ENCODE measurements at places on chromosomes 3 and 15. TPM values are rescaled to one million over a fixed set of nuclear protein-coding genes. Genes with fewer than 3 reads are reported as not detected.

DNA sequence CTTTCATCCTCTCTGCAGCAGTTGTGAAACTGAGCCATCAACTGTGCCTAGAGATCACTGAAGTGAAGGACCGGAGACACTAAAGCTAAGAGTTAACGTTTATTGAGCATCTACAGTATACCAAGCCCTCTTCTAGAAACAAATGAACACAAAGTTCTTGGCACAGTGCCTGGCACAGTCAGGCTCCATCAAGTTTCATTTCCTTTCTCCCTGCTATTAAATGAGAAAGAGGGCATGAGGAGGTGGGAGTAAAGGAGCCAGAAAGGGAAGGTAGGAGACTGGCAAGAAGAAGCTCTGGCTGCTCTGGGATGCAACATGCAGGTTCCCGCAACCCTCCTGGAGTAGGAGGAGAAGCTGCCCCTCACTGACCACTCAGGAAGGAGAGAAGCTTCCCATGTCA lies 30.6 kb downstream of the CYP19A1 start:
- no peak for DNase-seq

DNA sequence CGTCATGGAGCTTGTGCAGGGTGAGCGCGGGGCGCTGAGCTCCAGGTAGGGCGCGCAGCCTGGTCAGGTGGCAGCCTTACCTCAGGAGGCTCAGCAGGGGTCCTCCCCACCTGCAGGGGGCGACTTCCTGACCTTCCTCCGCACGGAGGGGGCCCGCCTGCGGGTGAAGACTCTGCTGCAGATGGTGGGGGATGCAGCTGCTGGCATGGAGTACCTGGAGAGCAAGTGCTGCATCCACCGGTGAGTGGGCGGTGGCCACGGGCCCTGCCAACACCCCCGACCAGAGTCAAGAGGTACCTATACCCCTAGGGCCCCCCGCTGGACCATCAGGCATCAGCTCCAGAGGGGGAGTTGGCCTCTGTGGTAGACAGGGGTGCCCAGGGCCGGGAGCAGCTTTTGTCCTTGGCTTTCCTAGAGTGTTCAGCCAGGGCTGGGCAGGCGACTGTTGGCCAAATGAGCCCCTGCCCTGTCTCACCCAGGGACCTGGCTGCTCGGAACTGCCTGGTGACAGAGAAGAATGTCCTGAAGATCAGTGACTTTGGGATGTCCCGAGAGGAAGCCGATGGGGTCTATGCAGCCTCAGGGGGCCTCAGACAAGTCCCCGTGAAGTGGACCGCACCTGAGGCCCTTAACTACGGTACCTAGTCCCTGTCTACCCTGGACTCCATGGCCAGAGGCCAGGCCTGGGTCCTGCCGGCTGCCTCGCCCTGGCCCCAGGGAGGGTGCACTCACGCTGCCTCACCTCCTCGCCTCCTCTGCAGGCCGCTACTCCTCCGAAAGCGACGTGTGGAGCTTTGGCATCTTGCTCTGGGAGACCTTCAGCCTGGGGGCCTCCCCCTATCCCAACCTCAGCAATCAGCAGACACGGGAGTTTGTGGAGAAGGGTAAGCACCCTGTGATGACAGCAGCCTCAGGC lies 9.1 kb downstream of the FES start:
- no peak for DNase-seq

DNA sequence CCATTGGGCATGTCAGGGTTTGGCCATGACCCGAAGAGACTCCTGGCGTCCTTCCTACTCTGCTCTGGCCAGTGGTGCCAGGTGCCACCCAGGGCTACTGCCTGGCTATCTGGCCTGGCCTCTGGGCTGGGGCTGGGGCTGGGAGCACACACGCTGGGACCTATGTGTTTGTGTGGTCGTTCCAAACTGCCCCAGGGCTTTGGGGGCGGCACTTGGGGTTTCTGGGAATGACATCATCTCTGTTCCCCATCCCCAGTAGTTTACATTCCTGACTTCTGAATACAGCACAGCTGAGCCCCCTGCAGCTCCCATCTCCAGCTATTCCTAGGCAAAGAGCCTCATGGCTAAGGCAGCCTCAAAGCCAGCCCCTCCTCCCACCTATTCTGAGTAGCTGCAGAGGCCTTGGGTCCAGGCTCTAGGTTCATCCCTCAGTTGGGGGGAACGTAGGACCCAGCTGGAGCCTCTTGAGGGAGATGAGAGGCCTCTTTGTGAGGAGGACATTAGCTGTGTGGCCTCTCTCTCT lies 24.3 kb downstream of the PLEKHO2 start:
- no peak for DNase-seq

- no peak for DNase-seq
These were observed 318.4 kb upstream of the COL8A1 start for GRCh38 chr3:99319961-99320360.

DNA sequence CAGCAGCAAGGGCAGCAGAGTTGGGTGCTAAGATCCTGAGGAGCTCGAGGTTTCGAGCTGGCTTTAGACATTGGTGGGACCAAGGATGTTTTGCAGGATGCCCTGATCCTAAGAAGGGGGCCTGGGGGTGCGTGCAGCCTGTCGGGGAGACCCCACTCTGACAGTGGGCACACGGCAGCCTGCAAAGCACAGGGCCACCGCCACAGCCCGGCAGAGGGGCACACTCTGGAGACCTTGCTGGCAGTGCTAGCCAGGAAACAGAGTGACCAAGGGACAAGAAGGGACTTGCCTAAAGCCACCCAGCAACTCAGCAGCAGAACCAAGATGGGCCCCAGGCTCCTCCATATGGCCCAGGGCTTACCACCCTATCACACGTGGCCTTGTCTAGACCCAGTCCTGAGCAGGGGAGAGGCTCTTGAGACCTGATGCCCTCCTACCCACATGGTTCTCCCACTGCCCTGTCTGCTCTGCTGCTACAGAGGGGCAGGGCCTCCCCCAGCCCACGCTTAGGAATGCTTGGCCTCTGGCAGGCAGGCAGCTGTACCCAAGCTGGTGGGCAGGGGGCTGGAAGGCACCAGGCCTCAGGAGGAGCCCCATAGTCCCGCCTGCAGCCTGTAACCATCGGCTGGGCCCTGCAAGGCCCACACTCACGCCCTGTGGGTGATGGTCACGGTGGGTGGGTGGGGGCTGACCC lies 18.8 kb downstream of the SEC61A1 start:
- no peak for DNase-seq

DNA sequence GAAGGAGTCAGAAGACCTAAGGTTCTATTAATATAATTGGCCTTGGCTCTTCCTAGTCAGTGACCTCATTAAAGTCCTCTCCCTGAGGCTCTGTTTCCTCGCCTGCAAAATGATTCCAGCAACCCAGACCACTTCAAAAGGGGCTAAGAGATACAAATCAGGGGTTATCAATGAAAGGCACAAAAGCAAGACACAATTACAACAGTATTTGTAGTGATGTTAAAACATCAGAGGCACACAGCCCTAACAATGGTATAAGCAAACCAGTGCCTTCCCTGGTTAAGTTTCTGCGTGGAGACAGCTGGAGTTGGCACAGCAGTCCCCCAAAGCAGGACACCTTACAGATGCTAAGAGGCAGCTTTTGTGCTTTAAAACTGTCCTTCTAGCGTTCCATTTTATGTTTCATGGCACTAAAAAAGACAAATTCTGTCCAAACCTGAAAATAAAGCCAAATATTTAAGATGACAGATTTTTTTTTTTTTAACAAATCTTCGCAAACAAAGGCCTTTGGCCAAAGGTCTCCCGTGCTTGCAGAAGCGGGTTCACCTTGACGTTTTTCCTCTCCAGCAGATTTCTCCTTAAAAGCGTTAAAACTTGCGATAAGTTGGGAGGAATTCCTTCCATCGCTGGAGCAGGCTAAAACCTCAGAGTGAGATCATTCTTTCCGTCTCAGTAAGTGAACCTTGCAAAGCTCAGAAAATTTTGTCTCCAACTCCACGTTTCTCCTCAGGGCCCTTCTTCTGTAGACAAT lies 999 bp downstream of the ZNF280D start:
- DNase-seq: no peak

GRCh38 chr15:77036537-77037387 lies 34.1 kb downstream of the TSPAN3 start:
- peak; percentile 63 for DNase-seq

DNA sequence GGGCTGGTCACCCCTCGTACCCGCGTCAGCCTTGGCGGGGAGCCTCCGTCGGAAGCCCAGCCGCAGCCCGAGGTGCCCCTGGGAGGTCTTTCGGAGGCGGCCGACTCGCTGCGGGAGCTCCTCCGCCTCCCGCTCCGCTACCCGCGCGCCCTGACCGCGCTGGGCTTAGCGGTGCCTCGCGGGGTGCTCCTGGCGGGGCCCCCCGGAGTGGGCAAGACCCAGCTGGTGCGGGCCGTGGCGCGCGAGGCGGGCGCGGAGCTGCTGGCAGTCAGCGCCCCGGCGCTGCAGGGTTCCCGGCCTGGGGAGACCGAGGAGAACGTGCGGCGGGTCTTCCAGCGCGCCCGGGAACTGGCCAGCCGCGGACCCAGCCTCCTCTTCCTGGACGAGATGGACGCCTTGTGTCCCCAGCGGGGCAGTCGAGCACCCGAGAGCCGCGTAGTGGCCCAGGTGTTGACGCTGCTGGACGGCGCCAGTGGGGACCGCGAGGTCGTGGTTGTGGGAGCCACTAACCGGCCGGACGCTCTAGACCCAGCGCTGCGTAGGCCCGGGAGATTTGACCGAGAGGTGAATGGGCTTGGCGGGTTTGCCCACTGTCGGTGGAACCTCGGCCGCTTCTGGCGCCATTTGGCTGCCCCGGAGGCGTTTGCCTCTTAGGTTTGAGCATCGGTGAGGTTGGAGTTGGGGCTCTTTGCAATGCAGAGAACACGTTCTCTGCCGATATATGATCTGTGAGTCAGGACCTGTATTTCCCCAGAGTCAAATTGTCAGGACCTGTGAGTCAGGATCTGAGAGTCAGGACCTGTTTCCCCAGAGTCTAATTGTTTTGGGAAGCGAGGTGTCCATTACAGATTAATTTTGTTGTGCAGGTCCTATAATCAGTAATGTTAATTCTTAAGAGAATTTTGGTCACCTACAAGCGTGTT lies 24.9 kb upstream of the GATM start:
- peak; percentile 66 for DNase-seq

GRCh38 chr3:151166161-151166560 lies 36.9 kb downstream of the GPR171 start:
- DNase-seq: no peak

DNA sequence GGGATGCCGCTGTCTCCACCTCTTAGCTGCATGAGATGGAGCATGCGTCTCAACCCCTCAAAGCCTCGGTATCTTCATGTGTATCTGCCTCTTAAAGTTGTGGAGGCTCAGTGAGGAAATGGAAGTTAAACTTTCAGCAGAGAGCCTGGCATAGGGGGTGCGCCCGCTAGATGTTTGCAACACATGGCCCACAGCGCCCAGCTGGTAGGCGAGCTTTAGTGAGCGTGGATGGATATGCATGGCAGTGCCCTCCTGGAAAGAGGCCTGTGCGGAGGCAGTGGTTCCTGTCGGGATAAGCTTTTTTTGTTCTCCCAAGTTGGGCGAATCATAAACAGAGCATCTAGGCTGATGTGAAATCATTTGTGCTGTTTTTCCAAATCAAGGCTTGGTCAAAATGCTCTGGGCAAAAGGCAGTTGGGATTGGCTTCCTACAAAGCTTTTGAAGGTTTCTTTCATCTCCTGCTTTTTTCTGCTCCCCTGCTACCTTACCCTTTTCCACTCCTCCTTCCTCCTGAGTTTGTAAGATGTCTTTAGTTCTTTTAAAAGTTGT lies 272.4 kb upstream of the TPM1 start:
- DNase-seq: no peak

GRCh38 chr3:156643729-156644389 lies 30.5 kb upstream of the TIPARP start:
- no peak for DNase-seq

- DNase-seq: no peak
These were observed 284.5 kb upstream of the DNAJC19 start for GRCh38 chr3:181274025-181274424.

- no peak for DNase-seq
These were observed 63.1 kb downstream of the MAP6D1 start for GRCh38 chr3:183762304-183762703.

DNA sequence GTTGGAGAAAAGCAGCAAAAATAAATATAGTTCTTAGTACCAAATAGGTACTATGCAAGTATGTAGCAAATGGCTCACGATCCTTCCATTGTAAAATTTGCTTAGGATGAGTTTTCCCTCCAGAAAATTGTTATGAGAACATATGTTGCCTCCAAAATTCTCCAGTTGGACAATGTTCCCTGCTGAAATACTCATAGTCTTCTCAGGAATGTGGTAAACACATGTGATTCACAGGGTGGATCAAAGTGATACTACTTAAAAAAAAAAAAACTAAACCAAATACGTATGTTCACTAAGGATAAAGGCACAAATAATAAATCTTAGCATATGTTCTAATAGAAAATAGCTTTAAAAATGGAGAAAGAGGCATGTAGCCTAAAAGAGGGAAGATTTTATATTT lies 84.3 kb upstream of the ZNF385D start:
- DNase-seq: no peak

GRCh38 chr3:42012383-42012934 lies 50.6 kb upstream of the ULK4 start:
- no peak for DNase-seq

- DNase-seq: no peak
These were observed 215.9 kb downstream of the THSD4 start for GRCh38 chr15:71331173-71331572.

DNA sequence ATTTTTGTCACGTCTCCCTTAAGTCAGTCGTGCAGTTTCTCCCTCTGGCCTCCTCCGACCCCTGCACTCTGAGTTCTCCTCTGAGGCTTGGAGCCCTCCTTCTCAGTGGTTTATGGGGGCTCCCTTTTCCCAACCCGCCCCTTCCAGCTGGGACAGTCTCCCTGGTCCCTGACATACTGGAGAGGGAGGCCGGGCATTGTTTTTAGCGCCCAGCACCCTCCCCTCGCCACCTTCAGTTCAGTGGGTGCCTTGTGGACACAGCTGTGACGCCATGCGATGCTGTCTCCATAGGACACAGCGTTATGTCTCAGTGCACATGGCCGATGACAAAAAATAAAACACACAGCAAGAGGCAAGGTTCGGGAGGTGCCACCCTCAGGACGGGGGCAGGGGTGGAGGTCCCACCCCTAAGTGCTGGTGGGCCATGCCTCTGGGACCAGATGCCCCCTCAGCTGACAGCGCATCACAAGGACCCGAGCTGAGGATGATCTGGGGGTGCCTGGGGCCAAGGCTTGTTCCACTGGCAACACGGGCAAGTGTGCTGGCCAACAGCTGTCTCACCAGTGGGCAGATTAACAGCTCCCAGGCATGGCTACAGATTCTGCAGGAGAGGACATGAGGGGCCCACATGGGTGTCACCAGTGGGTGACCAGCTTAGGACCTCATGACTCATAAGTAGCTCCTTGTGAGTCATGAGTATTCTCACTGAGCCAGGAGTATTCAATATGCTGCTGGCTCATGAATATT lies 81.6 kb downstream of the PLXNA1 start:
- DNase-seq: peak; percentile 47

CXCR6 gene
- not detected for total RNA-seq

LYZL4 gene
- total RNA-seq: not detected

GOLGA8H gene
- not detected for total RNA-seq

TTLL13 gene
- not detected for total RNA-seq

SRPRB gene
- 10.8 TPM for total RNA-seq

SUCLG2 gene
- total RNA-seq: 67.9 TPM

SH2D7 gene
- not detected for total RNA-seq
